GDM1 (cell line): ENCODE measurements at places on chromosomes 5 and 9.
A peak's percentile ranks its signal among the peaks of the same experiment; 100 is the strongest.

DNA sequence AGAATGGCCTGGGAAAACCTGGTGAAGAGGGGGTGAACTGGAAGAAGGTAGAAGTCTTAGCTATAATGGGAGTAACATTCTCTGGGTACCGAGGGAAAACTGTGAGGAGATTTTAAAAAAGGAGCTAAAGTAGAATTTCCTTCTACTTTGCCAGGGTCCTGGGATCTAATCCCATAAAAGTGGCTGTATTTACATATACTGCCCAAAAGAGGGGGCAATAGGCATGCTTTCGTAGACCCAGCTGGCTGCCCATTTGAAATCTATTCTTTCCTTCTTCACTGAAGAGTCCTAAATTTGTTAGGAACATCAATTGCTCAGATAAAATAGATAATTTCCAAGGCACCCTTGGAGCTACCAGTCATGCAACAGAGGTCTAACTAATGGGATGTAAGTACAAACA lies 159.2 kb downstream of the CDC42SE2 start:
- DNase-seq, result no peak

- peak; percentile 29 for DNase-seq
These were observed at the start of the genes SURF1 and SURF2 for GRCh38 chr9:133356391-133357091. Gene SURF1, minus strand, starts transcription at chr9:133356487. Its CDS starts 34 bp downstream, at chr9:133356453. Gene SURF2, plus strand, starts transcription at chr9:133356550. Its CDS starts 43 bp downstream, at chr9:133356593.

GRCh38 chr5:143865426-143866025 lies 53.6 kb downstream of the HMHB1 start:
- no peak for DNase-seq

DNA sequence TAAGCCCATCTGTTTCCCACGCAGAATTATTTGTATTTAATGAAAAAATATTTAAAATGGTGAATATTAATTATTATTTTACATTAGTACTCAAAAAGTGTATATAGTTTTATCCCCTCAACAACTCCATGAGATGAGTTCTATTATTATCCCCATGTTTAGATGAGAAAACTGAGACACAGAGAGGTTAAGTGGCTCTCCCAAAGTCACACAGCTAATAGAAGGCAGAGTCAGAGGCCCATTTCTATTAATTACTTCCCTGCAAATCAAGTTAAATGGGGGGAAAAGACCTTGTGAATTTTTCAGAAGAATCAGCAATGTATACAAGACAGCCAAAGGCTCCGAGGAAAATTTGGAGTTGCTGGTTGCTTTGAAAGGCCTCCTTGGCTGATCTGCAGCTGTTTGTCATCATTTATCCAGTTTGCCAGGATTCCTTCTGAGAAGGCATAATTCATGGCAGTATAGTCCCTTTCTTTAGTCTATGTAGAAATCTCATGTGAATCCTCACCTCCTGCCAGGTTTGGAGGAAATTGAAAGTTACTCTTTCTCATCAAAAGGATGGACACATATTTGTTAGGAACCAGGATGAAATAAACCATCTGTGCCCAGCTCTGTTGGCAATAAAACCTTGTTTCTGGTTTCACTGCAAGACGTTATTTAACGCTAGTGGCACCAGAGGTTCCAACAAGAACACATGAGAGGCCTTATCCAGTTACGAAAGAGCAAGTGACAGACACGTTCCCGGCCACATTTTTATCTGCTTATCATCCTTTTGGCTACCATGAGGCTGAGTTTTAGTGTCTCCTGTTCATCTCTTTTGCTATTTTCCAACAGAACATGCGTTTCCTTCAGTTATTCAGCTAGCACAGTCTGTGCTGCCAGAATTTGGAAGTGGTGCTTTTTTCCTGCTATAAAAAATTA lies 621 bp downstream of the FYB1 start:
- no peak for DNase-seq

- DNase-seq, result no peak
These were observed 25.8 kb upstream of the PRXL2C start for GRCh38 chr9:96680812-96681499.

- DNase-seq, result no peak
These were observed 7.9 kb downstream of the GABRP start for GRCh38 chr5:170791325-170791954.

GRCh38 chr9:84851935-84852585 lies 182.5 kb downstream of the NTRK2 start:
- no peak for DNase-seq

- DNase-seq, result no peak
These were observed 376.4 kb downstream of the CHSY3 start for GRCh38 chr5:130280528-130281217.

GRCh38 chr9:134178768-134179551 lies 14.6 kb upstream of the RNU6ATAC start:
- DNase-seq, result no peak

DNA sequence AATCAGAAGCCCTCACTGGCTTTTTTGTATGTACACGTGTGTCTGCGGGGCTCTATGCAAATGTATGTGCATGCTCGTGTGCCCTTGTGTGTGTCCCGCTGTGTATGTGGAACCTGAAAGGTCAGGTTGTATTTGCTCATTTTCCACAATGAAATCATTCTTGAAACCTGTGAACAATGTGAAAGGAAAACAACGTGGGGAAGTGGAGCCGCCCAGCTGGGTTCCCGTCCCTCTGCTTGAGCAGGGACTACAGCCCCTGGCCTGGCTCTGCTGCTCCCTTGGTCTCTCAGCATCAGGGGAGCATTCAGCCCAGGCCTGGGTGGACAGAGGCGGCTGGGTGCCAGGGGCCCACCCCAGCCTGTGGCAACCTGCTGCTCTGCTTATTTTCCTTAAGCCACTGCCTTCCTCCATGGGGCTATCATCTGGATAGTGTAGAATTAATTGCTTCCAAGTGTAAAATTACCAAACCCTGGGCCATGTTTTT lies 3.0 kb downstream of the ECSCR start:
- DNase-seq, result no peak

GRCh38 chr5:171651102-171651501 lies 134.5 kb upstream of the SMIM23 start:
- no peak for DNase-seq

- DNase-seq, result no peak
These were observed 79.2 kb downstream of the C9orf152 start for GRCh38 chr9:110128664-110129329.

DNA sequence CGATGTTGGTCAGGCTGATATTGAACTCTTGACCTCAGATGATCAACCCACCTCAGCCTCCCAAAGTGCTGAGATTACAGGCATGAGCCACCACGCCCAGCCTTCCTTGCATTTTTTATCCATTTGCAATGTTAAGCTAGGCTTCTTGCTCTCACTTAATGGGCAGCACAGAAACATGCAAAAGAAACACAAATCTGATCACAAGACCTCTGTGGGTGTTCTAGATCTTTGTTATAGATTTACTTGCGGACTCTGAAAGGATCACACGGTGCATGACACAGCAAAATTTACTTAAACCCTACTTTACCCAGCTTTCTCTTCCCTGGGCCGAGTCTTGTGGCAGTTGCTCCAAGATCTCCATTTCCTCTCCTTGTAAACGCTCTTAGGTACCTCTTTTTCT lies 71.3 kb downstream of the PSAT1 start:
- no peak for DNase-seq

DNA sequence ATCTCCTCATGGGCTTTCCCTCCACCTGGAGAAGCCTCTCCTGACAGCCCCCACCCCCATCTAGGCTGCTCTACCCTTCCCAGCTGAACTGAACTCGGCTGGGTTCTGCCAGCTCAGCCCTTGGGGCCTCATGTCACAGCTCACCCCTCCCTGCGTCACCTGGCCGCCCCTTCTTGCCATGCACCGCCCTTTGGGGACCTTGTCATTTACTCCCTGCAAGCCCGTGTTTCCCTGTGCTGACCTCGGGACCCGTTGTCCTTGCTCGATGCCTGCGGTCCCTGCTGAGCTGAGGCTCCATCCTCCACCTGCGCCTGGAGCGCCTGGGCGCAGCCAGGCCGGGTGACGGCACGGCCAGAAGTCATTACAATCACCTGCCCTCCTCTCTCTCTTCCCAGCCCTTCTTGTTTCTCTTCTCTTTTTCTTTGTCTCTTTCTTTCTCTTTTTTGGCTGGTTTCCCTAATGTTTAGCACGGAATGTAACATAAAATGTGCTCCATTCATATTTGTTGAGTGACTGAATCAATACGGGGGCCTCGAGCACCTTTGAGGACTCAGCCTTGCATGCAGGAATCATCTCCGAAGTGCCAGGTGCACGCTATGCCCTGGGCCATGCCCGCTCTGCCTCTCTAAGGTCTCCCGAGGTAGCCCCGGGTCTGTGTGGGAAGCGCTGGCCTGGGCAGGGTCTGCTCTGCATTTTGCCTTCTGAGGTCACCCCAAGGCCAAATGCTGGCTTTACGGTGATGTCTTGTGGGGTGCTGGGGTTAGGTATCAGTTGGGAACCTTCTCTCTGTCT lies 48.1 kb upstream of the COL5A1 start:
- no peak for DNase-seq

GRCh38 chr9:114769624-114770023 lies 36.2 kb downstream of the TNFSF15 start:
- DNase-seq, result no peak

GRCh38 chr9:14156046-14156445 lies 157.9 kb downstream of the NFIB start:
- DNase-seq, result no peak

DNA sequence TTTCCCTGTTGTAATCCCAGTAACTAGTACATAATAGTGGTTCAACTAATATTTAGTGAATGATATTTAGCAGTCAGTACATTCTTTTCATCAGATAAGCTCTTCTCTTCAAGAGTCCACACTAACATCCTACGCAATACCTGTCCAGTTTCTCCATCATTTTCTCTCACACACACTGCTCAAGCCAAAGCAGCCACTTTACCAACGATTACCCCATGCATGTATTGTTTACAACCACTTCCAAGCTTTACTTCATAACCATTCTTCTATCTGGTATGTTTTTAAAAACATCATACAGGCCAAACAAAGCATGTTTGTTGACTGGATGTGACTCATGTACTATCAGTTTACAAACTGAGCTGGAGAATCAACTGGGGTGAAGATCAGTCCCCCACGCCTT lies 7.3 kb downstream of the UBTD2 start:
- DNase-seq, result no peak

- no peak for DNase-seq
These were observed 80.9 kb upstream of the SNX2 start for GRCh38 chr5:122693963-122694362.

GRCh38 chr5:92560698-92561401 lies 1020.2 kb downstream of the NR2F1-AS1 start:
- DNase-seq, result no peak

DNA sequence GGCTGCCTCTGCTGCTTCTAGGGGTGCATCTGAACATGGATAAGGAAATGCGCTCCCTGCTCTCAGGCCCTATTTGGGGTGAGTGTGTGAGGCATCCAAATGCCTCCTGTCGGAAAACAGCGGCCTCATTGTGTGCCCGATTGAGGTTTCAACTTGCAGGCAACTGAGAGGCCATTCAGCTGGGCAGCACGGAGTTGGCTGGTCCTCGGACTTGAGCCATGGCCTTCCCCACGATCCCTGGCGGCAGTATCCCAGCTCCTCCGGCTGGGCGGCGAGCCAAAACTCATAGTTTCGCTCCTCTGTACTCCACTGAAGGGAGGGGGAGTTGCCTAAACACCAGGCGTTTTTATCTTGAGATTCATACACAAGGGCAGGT lies 597.3 kb upstream of the SGCD start:
- no peak for DNase-seq

GRCh38 chr5:131379723-131380122 lies 115.9 kb downstream of the CDC42SE2 start:
- no peak for DNase-seq

GRCh38 chr9:94979904-94980507 lies 253.5 kb downstream of the AOPEP start:
- no peak for DNase-seq

GRCh38 chr5:72280581-72281069 lies 39.4 kb downstream of the MRPS27 start:
- DNase-seq, result no peak

DNA sequence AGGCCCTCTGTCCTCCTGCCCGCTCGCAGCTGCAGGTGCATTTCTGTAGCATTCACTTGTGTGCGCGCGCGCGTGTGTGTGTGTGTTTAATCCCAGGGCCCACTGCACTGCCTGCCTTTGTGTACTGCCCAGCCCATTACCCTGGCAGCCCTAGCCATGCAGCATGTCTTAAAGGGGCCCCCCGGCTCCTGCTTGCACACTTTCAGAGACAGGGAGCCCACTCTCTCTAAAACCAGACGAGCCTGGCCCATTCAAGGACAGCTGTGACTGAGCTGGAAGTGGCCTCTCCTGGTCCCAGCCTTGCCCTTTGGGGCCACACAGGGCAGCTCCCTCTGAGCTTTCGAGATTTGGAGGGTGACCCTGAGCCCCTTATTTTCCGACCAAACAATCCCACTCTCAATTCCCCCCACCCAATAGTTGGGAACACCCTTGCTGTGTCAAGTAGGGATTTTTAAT lies 98.9 kb downstream of the DAB2IP start:
- DNase-seq, result no peak

GRCh38 chr5:151079838-151080612 lies 809 bp downstream of the TNIP1 start:
- DNase-seq, result no peak

- DNase-seq, result no peak
These were observed 140.8 kb downstream of the COL23A1 start for GRCh38 chr5:178449163-178450070.

DNA sequence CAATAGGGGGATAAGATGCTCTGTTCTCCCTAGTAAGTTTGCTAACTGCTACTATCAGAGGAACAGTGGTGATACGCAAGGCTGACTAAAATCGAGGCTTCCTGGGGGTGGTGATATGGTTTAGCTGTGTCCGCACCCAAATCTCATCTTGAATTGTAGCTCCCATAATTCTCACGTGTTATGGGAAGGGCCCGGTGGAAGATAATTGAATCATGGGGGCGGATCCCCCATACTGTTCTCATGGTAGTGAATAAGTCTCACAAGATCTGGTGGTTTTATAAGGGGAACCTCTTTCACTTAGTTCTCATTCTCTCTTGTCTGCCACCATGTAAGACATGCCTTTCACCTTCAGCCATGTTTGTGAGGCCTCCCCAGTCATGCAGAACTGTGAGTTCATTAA lies 135.1 kb downstream of the LHFPL2 start:
- DNase-seq, result no peak

GRCh38 chr9:12794101-12794799 lies 19.4 kb downstream of the LURAP1L start:
- no peak for DNase-seq

DNA sequence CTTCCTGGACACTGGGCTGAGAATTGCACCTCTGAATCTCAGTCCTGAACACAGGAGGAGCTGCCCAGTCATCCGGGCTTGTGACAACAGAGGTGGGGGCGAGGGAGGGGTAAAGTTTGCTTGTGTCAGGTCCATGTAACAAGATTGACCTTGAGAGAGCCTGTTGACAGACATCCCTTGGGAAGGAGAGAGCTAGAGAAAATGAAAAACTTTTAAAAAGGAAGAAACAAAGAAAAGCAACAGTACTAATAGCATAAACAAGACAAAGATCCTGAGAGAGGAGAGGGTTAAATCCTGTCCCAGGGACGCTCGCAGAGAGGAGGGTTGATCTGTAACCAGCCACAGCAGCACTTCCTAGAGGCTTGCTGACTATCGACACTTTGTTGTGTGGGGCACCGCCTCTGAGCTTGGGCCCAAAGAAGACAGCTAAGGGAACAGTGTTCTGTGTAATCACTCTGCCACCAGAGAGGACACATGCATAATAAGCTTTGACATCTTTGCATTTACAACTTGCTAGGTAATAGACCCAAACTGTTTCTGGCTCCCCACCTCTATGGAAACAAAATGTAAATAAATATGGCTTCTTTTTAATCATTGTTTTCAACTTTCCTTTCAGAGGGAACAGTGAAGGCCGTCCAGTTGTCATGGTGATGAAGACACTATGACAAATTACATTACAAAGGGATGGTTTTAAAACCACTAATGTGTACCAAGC lies 363.7 kb downstream of the CSNK1G3 start:
- no peak for DNase-seq

GRCh38 chr5:165296401-165297130 lies 1791.1 kb downstream of the MAT2B start:
- no peak for DNase-seq
